ENCODE measurements at places on chromosomes 7 and 10.

DNA sequence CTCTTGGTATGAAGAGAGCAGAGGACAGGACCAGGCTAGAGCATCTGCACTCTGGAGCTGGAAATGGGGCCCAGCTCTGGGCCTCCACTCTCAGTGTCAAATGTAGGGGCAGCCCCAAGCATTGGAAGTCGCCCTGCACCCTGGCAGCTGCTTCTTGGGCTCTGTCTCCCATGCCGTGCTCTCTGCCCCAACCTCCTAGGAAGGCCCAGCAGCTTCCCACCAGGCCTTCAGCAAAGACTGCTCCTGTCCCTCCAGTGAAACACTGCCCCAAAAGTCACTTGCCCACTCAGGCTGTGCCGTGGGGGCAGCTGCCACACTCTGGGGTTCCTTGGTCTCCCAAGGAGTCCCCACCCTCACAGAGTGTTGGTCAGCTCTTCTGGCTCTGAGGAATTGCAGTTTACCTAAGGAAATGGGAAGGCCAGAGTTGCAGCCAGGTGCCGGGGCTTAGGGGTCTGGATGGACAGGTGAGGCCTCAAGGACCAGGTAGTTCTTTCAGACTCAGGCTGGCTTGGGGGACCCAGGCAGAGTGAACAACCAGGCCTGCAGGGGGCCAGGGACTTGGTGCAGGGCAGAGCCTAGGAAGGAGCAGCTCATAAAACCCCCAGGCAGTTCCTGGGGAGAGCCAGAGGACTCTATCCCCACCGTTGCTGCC, 9.4 kb upstream of the OPN4 start:
- DNase-seq: no peak

DNA sequence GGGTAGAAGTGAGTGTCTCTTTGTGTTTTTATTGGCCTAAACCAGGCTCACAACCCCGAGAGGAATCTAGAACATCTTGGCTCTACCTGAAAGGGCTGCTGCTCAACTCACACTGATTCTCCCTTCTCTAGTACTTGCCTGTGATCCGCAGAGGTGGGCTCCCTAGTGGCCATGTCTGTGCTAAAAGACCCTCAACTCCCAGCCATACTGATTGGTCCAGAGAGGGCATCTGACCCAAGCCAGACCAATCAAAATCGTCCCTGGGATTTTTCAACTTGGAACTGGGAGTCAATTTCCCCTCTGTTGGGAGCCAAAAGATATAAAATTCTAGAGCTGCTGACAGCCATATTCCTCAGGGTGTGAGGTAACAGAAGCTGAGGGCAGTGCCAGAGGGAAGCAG, 55.3 kb downstream of the SH3PXD2A start:
- DNase-seq: no peak

- DNase-seq: no peak
Measured at GRCh38 chr10:45424668-45425404, 50.8 kb downstream of the ALOX5 start.

GRCh38 chr10:45418849-45419675, 45.0 kb downstream of the ALOX5 start:
- DNase-seq: peak; percentile 61

GRCh38 chr10:87503401-87503800, 1.3 kb upstream of the MINPP1 start:
- DNase-seq: no peak

- no peak for DNase-seq
Measured at GRCh38 chr10:20817116-20817515, 80.0 kb downstream of the NEBL start.

DNA sequence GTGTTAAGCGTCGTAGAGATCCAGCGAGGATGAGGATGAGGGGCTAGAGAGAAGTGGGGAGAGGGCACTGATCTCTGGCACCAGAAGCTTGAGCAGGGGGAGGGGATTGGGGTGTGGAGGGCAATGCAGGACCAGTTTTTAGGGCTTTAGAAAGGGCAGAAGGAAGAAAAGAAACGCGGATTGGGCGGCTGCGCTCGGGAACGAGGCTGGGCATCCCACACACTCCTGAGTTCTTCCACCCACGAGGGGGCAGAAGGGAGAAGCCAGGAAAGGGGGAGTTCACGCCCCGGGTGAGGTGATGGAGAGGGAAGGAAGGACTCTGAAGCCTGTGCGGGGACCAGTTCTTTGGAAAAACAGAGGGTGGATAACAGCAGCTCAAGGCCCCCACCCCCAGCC, 6.1 kb upstream of the VGF start:
- no peak for DNase-seq

- no peak for DNase-seq
Measured at GRCh38 chr7:47582764-47583738, 1.1 kb upstream of the TNS3 start.

DNA sequence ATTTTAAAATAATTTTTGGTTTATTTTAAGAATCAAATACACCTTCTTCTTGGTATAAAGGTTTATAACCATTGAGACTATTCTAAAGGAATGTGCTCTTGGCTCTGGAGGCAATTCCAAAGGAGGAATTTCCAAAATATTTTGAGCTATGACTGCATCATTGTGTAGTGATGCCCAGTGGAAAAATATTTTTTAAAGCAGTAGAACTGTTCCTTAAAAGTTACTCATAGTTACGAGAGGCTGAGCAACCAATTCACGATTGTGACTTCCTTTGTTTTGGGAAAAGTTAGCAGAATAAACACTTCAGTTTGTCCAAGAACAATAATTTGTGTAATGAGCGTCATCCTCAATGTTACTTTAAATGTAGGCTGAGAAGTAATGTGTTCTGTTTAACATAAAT, 233.6 kb downstream of the BAMBI start:
- DNase-seq: no peak

GRCh38 chr7:94510582-94511496, 1.2 kb downstream of the CASD1 start:
- DNase-seq: peak; percentile 63

DNA sequence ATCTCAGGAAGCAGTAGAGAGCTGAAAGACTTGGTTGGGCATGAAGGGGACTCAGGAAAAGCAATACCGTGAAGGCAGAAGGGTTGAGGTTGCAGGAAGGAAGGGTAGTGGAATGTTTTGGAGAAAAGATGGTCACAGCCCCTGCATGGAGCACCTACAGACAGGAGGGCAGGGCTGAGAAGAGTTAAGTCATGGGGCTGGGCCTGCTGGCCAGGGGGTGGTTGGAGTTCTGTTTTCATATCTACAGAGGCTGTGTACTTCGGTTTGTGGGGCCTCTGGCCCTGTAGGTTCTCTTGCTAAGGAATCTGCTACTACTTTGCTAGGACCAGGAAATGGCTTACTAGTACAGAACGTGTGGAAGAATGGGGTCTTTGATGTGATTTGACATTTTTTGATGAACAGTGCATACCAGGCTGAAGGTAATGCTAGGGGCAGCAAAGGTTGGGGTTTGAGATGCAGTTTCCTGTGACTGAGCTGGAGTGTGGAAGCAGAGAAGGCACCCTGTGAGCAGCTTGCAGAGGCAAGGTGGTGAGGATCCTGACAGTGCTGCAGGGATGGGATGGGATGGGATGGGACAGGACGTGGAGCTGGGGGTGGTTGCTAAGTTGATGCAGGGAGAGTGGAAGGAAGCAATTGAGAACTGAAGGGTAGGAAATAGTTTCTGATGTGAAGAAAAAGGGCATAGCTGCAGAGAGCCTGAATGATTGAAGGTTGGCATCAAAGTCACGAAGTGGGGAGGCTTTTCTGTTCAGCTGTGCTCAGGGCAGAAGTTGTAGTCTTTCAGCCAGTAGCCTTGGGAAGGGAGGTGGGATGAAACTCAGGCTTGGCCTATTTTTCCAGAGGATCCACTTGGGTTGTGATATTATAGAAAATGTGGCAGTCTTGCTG, 7.8 kb downstream of the RPS24 start:
- DNase-seq: no peak

DNA sequence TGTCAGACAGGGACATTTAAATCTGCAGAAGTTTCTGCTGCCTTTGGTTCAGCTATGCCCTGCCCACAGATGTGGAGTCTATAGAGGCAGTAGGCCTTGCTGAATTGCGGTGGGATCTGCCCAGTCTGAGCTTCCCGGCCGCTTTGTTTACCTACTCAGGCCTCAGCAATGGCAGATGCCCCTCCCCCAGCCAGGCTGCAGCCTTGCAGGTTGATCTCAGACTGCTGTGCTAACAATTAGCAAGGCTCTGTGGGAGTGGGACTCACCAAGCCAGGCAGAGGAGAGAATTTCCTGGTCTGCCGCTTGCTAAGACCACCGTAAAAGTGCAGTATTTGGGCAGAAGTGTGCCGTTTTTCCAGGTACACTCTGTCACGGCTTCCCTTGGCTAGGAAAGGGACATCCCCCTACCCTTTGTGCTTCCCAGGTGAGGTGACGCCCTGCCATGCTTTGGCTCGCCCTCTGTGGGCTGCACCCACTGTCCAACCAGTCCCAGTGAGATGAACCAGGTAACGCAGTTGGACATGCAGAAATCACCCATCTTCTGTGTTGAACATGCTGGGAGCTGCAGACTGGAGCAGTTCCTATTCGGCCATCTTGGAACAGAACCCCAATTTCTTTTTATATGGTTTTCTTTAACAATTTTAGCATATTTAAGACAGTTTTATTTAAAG, 28.4 kb upstream of the VWDE start:
- DNase-seq: no peak

GRCh38 chr7:223118-223800, 30.9 kb downstream of the FAM20C start:
- no peak for DNase-seq

GRCh38 chr10:48468866-48469511, 135.9 kb downstream of the ARHGAP22 start:
- no peak for DNase-seq

- no peak for DNase-seq
Measured at GRCh38 chr10:5546891-5547680, 22.3 kb downstream of the CALML3 start.

DNA sequence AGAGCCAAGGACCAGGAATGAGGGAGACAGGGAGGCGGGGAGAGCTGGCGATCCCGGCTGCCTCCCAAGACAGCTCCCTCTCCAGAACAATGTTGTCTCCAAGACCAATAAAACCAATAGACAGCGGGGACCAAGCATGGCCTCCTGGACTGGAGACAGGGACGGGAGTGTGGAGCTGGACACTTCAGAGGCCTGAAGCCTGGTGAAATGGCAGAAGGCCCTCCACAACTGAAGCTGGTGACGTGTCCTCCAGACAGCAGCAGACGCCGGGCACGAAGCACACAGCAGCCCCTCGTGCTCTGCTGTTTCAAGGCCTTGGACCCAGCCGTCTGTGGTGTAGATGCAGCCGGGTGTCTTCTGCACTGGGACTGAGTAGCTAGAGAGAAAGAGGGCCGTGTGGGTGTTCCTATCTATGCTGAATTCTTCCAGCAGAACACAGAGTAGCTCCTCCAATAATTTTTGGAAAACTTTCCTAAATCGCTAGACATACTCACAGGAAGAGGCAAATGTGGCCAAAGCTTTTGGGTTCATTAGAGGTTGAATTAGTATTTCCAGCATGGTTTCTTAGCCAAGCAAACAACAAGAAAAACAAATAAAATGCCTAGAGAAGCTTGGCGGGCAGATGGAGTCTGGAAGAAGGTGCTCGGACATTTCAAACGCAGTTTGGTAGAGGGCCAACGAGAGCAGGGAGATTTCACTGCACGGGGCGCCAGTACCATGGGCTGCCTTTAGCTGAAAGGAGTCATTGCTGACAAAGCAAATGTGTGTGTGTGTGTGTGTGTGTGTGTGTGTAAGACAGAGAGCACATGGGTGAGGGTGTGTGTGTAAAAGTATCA, 570.4 kb downstream of the TCERG1L start:
- no peak for DNase-seq

- DNase-seq: peak; percentile 61
Measured at GRCh38 chr7:28180364-28181147, at the start of gene JAZF1. Gene JAZF1, minus strand, starts transcription at chr7:28180795.

- no peak for DNase-seq
Measured at GRCh38 chr10:75386128-75386527, 15.4 kb downstream of the ZNF503 start.

- no peak for DNase-seq
Measured at GRCh38 chr7:17994079-17994850, 33.4 kb downstream of the PRPS1L1 start.

Measured in right lung (tissue), 10 donors.